ENCODE measurements at places on chromosomes 5 and 9.

- DNase-seq = no peak
- H3K27me3 ChIP-seq = no peaks in the 10 kb centered on the region
- H3K27ac ChIP-seq = no peak overlapping the region
- no peaks in the 10 kb centered on the region for H3K36me3 ChIP-seq
- no peaks in the 10 kb centered on the region for H3K4me1 ChIP-seq
These were observed 2062.7 kb upstream of the CDH6 start for GRCh38 chr5:29130786-29131185.

DNA sequence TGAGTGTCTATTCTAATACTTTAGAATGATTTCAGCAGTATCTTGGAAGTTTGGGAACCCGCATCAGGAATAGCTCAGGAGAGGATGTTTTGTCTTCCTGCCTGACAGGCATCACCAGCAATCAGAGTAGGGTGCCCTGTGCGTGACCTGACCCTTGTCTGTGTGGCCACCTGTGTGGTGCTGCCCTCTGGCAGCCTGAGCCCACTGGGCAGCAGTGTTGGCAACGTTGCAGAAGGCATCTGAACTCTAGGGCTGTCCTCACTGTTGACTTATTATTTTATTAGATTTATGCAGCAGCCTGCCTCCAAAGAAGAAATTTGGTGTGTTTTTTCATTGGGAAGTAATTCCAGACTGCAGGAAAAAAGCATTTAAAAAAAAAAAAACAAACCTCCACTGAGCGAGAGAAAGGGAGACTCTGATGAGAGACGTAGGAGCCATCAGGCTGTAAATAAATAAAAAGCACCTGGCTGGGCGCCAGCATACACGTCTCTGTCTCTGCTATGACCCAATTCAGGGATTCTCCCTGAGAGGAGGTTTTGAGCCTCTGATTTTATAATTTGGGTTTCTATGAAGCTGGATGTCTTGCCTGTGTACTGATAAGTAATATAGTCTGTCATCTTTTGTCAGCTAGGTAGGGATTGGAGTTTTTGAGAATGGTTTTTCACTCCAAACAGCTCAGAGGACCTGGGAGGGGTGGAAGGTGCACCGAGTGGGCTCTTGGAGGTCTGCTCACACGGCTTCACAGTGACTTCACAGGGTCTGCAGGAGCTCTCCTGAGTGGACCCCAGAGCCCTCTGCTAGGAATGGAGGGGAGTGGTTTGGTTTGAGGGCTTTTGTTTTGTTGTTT lies 49.0 kb downstream of the FAM78A start:
- DNase-seq = no peak
- no peak overlapping the region for H3K27ac ChIP-seq
- H3K27me3 ChIP-seq = no peaks in the 10 kb centered on the region
- no peaks in the 10 kb centered on the region for H3K36me3 ChIP-seq

GRCh38 chr9:38316166-38316780 lies 76.2 kb upstream of the ALDH1B1 start:
- no peaks in the 10 kb centered on the region for H3K27me3 ChIP-seq
- no peak for DNase-seq
- no peak overlapping the region for H3K27ac ChIP-seq
- no peak overlapping the region for H3K4me3 ChIP-seq
- no peaks in the 10 kb centered on the region for H3K4me1 ChIP-seq
- no peaks in the 10 kb centered on the region for H3K36me3 ChIP-seq

DNA sequence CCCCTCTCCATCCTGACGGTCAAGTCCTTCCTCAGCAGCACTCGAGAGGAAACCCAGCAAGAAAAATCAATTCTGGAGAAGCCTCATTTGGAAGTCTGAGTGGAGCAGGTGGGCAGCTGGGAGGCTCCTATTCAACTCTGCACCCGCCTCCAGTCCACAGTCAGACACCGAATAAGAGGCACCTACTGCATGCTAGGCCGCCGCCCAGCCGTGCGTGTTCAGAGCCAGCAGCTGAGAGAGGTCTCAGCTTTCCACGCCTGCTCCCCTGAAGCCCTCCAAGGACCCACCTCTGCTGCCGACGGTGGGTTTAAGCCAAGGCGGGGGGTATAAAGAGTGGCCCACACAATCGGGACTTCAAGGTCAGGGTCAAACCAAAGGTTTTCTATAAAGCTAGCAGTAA lies 41.9 kb downstream of the VAV2 start:
- DNase-seq = no peak
- H3K27ac ChIP-seq = no peak overlapping the region
- H3K36me3 ChIP-seq = no peaks in the 10 kb centered on the region
- H3K4me1 ChIP-seq = no peaks in the 10 kb centered on the region
- no peaks in the 10 kb centered on the region for H3K27me3 ChIP-seq

DNA sequence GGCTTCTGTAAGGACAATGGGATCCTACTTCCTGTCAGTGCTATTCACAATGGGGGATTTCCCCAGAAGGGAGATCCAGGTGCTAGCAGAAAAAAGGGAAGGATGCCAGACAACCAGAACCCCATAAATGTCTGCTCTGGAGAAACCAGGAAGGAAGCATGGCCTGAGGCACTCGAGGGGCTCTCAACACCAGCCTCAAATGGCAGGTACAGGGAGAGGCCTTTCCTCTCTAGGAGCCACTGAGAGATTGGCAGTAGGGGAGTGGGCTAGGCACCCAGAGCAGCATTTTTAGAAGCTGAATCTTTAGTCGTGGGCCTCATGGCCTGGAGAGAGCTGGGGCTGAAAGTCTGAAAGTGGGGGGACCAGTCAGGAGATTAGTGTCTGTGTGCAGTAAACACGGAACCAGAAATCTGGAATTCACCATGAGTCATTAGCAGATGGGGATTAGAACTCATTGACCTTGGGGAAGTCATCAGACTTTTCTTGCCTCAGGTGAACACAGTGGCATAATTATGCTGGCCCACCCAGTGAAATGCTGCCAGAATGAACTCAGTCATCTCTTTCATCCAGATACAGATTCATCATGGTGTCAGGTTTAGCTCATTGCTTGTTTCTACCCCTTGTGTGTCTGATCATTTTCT lies 28.3 kb downstream of the ARHGEF28 start:
- H3K4me1 ChIP-seq = no peaks in the 10 kb centered on the region
- no peak for DNase-seq
- H3K36me3 ChIP-seq = no peaks in the 10 kb centered on the region
- H3K27me3 ChIP-seq = no peaks in the 10 kb centered on the region
- H3K4me3 ChIP-seq = no peak overlapping the region
- H3K27ac ChIP-seq = no peak overlapping the region

DNA sequence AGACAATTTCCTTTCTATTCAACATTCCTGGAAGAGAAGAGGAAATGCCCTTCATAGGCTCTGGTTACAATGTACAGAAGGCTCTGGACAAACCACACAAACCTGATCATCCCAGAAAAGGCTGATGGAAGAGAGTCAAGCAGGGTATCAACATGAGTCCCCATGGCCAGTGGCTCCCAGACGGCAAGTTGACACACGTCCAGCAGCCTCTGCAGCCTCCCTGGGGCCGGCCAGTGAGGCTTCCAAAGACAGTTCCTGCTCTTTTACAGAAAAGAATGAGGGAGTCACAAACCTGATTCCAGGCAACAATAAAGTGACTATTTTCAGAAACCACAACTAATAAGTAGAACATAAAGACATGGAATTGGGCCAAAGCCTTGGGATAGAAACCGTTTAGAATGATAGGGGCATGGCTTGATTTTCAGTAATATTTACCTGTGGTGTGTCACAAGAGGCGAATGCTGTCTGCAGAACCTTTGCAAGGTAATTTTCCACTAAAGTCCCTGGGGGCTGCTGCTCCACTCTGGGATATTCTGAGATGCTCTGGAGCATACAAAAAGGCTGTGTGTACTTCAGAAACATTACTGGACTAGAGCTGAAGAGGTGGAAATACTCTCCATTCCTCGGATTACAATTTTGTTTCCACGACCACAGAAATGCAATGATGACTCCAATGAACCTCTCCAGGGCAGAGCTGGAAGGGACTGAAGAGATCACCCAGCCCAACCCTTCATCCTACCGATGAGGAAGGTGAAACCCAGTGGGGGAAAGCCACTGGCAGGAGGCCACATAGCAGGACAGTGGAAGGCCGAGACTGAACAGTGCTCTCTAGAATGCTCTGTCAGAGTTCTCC lies 10.4 kb downstream of the MED27 start:
- no peaks in the 10 kb centered on the region for H3K27me3 ChIP-seq
- no peak overlapping the region for H3K27ac ChIP-seq
- no peak for DNase-seq
- H3K4me1 ChIP-seq = no peaks in the 10 kb centered on the region
- no peak overlapping the region for H3K4me3 ChIP-seq
- no peaks in the 10 kb centered on the region for H3K36me3 ChIP-seq

GRCh38 chr9:125519734-125520133 lies 187.3 kb downstream of the MAPKAP1 start:
- H3K4me1 ChIP-seq = peaks cover 5% of the 10 kb centered on the region
- DNase-seq = no peak
- no peak overlapping the region for H3K27ac ChIP-seq
- H3K4me3 ChIP-seq = no peak overlapping the region
- H3K36me3 ChIP-seq = no peaks in the 10 kb centered on the region

DNA sequence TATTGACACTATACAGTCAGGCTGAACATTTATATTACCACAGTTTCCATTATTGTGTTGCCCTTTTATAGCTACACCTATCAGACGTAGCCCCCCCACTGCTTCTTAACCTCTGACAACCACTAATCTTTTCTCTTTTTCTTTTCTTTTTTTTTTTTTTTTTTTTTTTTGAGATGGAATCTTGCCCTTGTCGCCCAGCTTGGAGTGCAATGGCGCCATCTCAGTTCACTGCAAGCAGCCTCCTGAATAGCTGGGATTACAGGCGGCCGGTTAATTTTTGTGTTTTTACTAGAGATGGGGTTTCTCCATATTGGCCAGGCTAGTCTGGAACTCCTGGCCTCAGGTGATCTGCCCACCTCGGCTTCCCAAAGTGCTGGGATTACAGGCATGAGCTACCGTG lies 75.4 kb downstream of the UHRF2 start:
- H3K36me3 ChIP-seq = peaks cover 5% of the 10 kb centered on the region
- DNase-seq = no peak
- H3K4me3 ChIP-seq = no peak overlapping the region
- no peaks in the 10 kb centered on the region for H3K27me3 ChIP-seq
- no peak overlapping the region for H3K27ac ChIP-seq

DNA sequence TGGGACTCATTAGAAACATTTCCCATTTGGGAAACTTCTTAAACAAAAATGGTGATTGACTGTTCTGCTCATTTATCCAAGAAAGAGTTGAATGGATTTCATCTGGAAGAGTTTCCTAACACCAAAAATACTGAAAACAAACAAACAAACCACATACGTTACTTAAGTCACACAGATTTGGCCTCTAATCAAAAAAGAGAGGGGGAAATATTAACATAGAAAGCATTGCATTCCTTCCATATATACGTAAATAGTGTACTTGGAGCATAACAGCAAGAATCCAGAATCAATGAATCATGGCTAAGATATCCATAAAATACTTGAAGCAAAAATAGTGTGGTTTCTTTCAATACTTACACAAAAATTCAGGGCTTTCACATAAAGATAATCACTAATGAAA lies 189.8 kb upstream of the MAP3K1 start:
- no peak overlapping the region for H3K27ac ChIP-seq
- no peaks in the 10 kb centered on the region for H3K4me1 ChIP-seq
- H3K27me3 ChIP-seq = no peaks in the 10 kb centered on the region
- H3K4me3 ChIP-seq = no peak overlapping the region
- no peak for DNase-seq

GRCh38 chr9:128011071-128011817 lies 30.5 kb upstream of the EEIG1 start:
- H3K27ac ChIP-seq = no peak overlapping the region
- no peak for DNase-seq
- no peak overlapping the region for H3K4me3 ChIP-seq
- H3K4me1 ChIP-seq = peaks cover 2% of the 10 kb centered on the region
- H3K27me3 ChIP-seq = no peaks in the 10 kb centered on the region

GRCh38 chr5:158049459-158049858 lies 190.5 kb upstream of the CLINT1 start:
- DNase-seq = no peak
- H3K4me3 ChIP-seq = no peak overlapping the region
- H3K36me3 ChIP-seq = no peaks in the 10 kb centered on the region
- H3K27ac ChIP-seq = no peak overlapping the region

DNA sequence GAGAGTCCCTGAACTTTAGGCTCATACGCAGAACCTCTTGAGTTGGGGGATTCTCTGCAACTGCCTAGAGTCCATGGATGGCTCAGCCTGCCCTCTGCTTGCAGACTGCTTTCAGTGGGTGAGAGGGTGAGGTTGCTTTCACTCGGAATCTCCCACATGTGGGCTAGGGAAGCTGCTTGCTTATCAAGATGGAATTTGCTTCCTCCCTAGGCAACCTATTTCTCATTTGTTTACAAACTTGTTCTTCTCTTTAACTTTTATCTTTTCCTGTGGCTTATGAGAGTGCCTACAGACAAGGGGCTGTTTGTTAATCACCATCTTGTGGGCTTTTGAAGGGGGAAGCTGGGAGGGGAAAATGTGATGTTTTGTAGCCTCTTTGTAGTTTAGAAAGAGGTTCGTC lies 10.0 kb downstream of the TLE4 start:
- no peak for DNase-seq
- H3K27me3 ChIP-seq = no peaks in the 10 kb centered on the region
- H3K4me3 ChIP-seq = no peak overlapping the region
- H3K27ac ChIP-seq = no peak overlapping the region
- H3K36me3 ChIP-seq = no peaks in the 10 kb centered on the region
- peaks cover 3% of the 10 kb centered on the region for H3K4me1 ChIP-seq

DNA sequence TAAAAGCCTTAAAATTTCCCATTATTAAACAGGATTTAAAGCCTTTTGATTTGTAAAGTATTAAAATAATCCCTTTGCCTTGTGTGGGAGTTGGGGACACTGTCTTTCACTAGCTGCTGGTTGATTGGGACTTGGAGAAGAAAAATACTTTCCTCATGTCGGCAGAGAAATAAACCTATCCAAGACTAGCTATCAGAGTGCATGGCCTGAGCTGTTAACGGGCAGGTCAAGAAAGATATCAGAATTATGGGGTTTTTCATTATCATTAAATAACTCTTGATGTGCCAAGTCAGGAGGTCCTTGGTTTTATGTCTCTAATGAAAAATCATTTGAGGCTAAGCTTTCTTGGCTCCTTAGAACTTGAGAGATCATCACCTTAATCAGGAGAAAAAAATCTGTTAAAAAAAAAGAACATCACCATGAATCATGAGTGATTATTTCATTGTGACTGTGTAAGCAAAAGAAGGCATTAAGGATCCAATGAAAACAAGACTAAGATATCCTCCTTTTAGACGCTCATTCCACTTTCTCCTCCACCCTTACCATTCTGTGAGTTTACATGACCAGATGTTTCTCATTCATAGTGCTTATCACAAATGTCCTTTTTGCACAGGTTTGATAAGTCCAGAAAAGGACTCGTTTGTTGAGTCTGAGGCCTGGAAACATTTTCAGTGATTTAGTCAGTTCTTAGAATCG lies 140.4 kb upstream of the EGFLAM start:
- H3K27ac ChIP-seq = no peak overlapping the region
- no peak overlapping the region for H3K4me3 ChIP-seq
- no peak for DNase-seq
- H3K4me1 ChIP-seq = 0 out of 2 replicates have a peak, but pooled peaks cover 2% of the 10 kb centered on the region
